ENCODE measurements at places on chromosomes 2 and 18.

DNA sequence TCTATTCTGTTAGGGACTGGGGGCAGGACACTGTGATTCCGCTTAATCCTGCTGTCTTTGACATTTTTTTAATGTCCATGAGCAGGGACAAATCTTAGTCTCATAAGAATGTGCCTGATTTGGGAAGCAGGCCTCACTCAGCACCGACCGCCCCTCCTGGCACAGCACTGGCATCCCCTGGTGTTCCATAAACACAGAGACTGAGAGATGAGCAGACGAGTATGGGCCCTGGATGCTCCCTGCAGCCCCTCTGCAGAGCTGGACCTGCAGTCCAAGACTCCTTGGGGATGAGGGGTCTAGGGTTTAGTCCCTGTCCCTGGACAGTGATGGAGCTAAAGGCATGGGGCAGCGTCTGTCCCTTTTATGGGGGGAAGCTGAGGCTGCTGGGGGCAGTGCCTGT is 81.6 kb downstream of the NDUFA10 start:
- H3K27ac ChIP-seq: no peak overlapping the region
- no peaks in the 10 kb centered on the region for H3K27me3 ChIP-seq
- H3K4me3 ChIP-seq: no peak overlapping the region
- peaks cover 10% of the 10 kb centered on the region for H3K4me1 ChIP-seq
- no peak for DNase-seq

DNA sequence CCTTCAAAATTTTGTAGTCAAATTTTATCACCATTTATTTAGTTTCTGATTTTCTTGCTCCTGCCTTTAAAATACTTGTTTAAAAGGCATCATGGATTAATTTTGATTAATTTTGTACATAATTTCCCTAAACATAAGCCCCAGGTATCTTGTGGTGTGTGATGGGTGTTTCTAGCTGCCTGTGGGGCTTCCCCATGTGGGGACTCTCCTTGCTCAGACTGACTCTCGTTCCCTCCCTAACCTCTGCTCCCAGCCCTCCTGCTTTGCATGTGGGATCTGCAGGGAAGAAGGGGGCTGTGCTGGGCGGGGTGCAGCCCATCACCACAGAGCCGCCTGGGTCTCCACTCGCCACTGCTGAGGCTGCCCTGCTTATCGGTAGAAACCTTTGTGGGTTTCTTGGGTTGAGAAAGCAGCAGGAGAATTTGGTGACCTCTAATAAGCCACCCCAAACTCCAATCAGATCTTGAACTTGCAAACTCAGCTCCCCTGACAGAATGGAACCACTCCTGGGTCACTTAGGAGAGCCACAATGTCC is 72.5 kb downstream of the MRPS9 start:
- H3K27me3 ChIP-seq: no peaks in the 10 kb centered on the region
- H3K4me3 ChIP-seq: no peak overlapping the region
- no peaks in the 10 kb centered on the region for H3K4me1 ChIP-seq

DNA sequence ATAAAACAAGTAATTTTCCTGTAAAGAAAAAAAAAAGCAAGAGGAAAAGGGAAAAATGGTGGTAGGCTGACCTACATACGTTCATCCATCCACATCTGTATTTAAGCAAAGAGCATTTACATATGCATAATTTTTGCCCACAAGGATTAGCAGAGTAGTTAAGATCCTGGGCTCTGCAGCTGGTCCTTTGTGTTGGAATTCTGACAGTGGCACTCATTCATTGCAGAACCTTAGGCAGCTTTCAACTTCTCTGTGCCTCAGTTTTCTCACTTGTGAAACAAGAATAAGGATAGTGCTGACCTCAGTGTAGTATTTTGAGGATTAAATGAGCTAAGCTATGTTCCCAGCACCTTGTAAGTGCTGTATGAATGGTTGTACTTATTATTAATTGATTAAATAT is 211.3 kb downstream of the ARL4C start:
- no peak overlapping the region for H3K4me3 ChIP-seq
- H3K27ac ChIP-seq: no peak overlapping the region
- DNase-seq: no peak
- peaks cover 17% of the 10 kb centered on the region for H3K36me3 ChIP-seq
- H3K4me1 ChIP-seq: peaks cover 50% of the 10 kb centered on the region

GRCh38 chr2:60453301-60453700 is 100.2 kb downstream of the BCL11A start:
- H3K27me3 ChIP-seq: no peaks in the 10 kb centered on the region

DNA sequence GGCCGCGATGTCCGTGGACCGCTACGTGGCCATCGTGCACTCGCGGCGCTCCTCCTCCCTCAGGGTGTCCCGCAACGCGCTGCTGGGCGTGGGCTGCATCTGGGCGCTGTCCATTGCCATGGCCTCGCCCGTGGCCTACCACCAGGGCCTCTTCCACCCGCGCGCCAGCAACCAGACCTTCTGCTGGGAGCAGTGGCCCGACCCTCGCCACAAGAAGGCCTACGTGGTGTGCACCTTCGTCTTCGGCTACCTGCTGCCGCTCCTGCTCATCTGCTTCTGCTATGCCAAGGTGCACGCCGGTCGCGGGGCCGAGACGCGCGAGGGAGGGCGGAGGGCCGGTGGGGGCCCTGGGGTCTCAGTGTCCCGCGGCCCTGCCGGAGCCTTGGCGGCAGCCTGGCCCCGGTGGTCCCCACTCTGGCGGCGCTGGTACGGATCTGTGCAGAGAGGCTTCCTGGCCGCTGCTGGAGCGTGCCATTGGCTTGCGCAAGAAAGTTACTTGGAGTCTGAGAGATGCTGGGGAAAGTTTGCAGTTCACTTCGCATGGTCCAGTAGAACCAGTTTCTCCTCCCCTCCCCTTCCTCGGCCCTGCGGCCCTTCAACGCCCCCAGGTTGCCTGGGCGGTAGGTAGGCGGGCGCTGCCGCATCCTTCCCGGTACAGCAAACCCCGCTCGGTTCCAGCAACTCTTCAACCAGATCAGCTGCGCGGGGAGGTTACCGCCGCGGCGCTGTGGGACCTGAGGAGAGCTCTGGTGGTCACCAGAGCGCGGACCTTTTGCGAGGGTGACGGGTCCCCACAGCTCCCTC is 1.5 kb downstream of the GALR1 start:
- peaks cover 10% of the 10 kb centered on the region for H3K4me1 ChIP-seq
- peak overlapping the region; percentile 60 for H3K4me3 ChIP-seq
- no peak overlapping the region for H3K27ac ChIP-seq
- no peak for DNase-seq
- H3K27me3 ChIP-seq: peaks cover 74% of the 10 kb centered on the region

DNA sequence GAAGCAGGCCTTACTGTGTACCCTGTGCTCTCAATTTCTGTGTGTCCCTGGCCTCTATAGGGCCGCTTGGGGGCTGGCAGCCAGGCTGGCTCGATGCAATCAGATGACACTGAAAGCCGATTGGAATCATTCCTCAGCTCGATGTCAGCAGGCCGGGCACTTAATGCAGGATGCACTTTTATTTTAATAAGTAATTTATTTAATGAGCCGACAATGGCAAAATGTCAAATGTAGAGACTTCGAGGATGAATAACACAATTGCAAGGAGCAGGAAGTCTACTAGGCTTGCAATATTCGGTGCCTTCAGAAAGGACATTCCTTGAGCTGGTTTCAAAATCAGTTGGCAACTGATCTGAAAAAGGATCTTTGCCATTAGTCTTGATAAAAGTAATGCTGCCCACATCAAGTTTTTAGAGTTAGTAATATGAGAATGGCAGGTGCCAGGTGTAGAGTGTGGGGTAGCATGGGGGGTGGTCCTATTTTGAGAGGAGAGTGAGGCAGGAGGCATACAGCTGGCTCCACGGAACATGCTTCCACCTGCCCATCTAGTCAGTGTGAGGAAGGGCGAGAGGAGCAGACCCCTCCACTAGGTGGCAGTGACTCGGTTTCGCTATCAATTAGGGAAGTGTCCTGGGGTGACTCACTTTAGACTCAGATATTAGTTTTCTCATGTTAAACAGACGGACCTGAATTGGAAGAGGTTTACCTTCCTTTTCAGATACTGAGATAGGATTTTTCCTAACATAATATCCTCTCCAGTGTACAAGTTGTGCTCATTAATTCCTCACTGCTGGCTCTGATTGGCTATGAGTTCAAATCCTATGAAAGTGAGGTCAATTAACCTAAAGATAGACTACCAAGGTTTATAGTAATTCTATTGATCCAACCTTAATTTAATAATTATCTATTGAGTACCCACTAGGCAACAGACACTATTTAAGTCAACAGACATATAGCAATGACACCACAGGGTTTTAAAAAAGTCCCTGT is 80.9 kb downstream of the NABP1 start:
- peaks cover 11% of the 10 kb centered on the region for H3K27me3 ChIP-seq
- H3K36me3 ChIP-seq: no peaks in the 10 kb centered on the region
- peak; percentile 54 for DNase-seq
- H3K4me3 ChIP-seq: no peak overlapping the region

- H3K27ac ChIP-seq: no peak overlapping the region
- DNase-seq: no peak
- H3K4me1 ChIP-seq: no peaks in the 10 kb centered on the region
- H3K36me3 ChIP-seq: no peaks in the 10 kb centered on the region
These were observed 61.6 kb upstream of the DYNAP start for GRCh38 chr18:54529444-54529843.

- no peak overlapping the region for H3K27ac ChIP-seq
These were observed 157.1 kb downstream of the ACTR3 start for GRCh38 chr2:114046866-114047435.

- no peak for DNase-seq
- peaks cover 27% of the 10 kb centered on the region for H3K27me3 ChIP-seq
- H3K36me3 ChIP-seq: no peaks in the 10 kb centered on the region
These were observed 61.2 kb upstream of the ATL2 start for GRCh38 chr2:38438133-38438882.

- H3K36me3 ChIP-seq: peaks cover 34% of the 10 kb centered on the region
- H3K4me3 ChIP-seq: no peak overlapping the region
- no peak overlapping the region for H3K27ac ChIP-seq
- DNase-seq: no peak
- no peaks in the 10 kb centered on the region for H3K27me3 ChIP-seq
These were observed 18.6 kb downstream of the WDSUB1 start for GRCh38 chr2:159267921-159268320.

DNA sequence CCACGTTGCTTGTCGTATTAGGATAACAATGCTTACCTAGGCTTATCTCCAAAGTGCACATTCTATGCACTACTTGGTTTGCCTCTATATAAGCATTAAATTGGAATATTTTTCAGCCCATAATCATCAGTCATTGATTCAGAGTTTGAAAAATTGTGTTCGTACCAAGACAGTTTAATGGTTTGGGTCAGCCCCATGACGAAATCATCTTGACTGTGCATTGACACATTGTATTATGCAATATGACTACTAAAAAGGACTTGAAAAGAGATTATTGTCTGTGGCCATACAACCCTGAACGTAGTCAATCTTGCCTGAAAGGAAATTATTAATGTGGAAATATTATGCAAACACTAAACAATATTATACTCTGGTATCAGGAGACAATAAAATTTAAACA is 141.3 kb downstream of the EML6 start:
- no peaks in the 10 kb centered on the region for H3K36me3 ChIP-seq
- H3K4me3 ChIP-seq: no peak overlapping the region
- H3K4me1 ChIP-seq: peaks cover 12% of the 10 kb centered on the region
- no peak overlapping the region for H3K27ac ChIP-seq

- no peak overlapping the region for H3K27ac ChIP-seq
- DNase-seq: no peak
- H3K27me3 ChIP-seq: no peaks in the 10 kb centered on the region
- H3K4me3 ChIP-seq: no peak overlapping the region
- peaks cover 4% of the 10 kb centered on the region for H3K4me1 ChIP-seq
These were observed 34.4 kb downstream of the KCNJ13 start for GRCh38 chr2:232741972-232742371.

GRCh38 chr2:25576596-25576995 is 96.8 kb downstream of the DTNB start:
- H3K27me3 ChIP-seq: no peaks in the 10 kb centered on the region
- H3K36me3 ChIP-seq: peaks cover 3% of the 10 kb centered on the region
- DNase-seq: no peak
- H3K4me3 ChIP-seq: no peak overlapping the region

DNA sequence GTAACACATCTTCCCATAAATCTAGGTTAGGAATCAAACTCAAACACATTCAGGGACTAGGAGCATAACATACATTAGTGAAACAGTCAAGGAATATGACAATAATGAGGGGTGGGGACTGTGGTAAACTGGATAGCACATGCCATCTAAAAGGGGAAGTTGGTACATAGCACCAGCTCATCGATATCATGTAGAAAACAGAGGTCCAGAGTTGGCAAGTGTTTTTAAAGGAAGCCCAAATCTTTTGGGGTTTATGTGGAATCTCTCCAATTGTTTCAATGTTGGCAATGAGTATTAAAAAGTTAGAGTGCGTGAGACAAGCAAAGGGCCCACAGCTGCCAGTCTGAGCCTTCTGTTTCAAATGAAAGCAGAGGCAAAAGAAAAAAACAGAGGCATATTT is 24.4 kb downstream of the KLF7 start:
- peaks cover 27% of the 10 kb centered on the region for H3K36me3 ChIP-seq
- H3K4me1 ChIP-seq: peaks cover 74% of the 10 kb centered on the region
- no peak overlapping the region for H3K4me3 ChIP-seq
- H3K27me3 ChIP-seq: no peaks in the 10 kb centered on the region
- peak overlapping the region; percentile 87 for H3K27ac ChIP-seq
- no peak for DNase-seq

DNA sequence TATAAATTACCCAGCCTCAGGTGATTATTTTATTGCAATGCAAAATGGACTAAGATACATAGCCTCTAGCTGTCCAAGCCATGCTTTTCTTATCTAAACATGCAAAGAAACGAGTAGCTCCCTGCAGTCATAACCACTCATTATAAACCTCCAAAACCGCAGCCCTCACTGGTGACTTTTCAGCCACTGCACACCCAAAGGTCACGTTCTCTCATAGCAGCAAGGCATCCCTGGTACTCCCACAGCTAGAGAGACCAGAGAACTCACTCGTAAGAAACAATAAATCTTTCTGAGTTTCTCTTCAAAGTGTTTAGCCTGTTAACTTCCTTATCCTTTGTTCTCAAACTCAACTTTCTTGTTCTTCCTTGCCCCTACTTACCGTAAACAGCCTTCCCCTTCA is 28.5 kb upstream of the RALBP1 start:
- no peaks in the 10 kb centered on the region for H3K36me3 ChIP-seq
- no peaks in the 10 kb centered on the region for H3K4me1 ChIP-seq
- no peak overlapping the region for H3K27ac ChIP-seq
- H3K4me3 ChIP-seq: no peak overlapping the region

DNA sequence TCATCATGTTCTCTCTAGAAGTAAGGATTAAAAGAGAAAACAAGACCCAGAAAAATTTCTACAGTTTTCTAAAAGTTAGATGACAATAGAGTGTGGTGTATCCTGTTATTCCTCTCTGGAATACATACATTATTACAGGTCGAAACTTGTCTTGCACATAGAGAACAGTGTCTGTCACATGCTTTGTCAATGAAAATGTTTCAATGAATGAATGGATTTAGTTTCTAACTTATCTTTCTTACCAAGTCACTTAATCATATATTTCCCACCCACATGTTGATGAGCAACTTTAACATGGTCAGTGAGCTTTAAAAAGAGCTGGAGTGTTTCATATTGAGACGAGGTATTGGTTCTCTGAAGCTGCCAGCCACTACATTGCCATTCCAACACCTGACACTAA is 4.3 kb downstream of the DSG4 start:
- H3K4me1 ChIP-seq: no peaks in the 10 kb centered on the region
- no peak overlapping the region for H3K27ac ChIP-seq
- DNase-seq: no peak
- H3K27me3 ChIP-seq: no peaks in the 10 kb centered on the region

GRCh38 chr2:28707592-28707991 is 44.0 kb upstream of the PPP1CB start:
- H3K4me1 ChIP-seq: peaks cover 8% of the 10 kb centered on the region
- DNase-seq: no peak
- H3K27ac ChIP-seq: no peak overlapping the region
- H3K27me3 ChIP-seq: no peaks in the 10 kb centered on the region
- no peaks in the 10 kb centered on the region for H3K36me3 ChIP-seq

Measured in activated naive CD8-positive, alpha-beta T cell treated with anti-CD3 and anti-CD28 coated beads for 36 hours (primary cell).